HEK293T (cell line): ENCODE measurements at places on chromosomes 13 and 19.

- DNase-seq, result no peak
Measured at GRCh38 chr13:35599384-35599783, 122.9 kb upstream of the MAB21L1 start.

DNA sequence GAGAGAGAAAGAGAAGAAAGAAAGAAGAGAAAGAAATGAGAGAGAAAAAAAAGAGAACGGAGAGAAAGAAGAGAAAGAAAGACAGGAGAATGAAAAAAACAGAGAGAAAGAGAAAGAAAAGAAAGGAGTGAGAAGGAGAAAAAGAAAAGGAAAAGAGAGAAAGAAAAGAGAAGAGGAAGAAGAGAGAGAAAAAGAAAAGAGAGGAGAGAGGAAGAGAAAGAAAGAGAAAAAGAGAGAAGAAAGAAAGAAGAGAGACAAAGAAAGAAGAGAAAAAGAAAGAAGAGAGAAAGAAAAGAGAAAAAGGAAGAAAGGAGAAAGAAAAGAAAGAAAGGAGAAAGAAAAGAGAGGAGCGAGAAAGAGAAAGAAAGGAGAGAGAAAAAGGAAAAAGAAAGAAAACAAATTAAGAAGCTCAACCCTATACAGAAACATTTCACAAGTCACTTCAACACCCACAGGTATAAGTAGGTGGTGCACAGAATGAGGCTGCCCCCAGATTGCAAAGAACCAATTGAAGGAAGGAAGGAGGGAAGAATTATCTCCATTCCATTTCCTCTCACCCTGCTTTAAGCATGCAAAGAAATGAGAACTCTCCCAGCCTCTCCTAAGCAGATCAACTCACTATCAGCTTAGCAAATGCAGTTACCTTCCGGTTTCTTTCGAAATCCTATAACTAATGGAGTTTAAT, 98.8 kb upstream of the CACNA1A start:
- no peak for DNase-seq

DNA sequence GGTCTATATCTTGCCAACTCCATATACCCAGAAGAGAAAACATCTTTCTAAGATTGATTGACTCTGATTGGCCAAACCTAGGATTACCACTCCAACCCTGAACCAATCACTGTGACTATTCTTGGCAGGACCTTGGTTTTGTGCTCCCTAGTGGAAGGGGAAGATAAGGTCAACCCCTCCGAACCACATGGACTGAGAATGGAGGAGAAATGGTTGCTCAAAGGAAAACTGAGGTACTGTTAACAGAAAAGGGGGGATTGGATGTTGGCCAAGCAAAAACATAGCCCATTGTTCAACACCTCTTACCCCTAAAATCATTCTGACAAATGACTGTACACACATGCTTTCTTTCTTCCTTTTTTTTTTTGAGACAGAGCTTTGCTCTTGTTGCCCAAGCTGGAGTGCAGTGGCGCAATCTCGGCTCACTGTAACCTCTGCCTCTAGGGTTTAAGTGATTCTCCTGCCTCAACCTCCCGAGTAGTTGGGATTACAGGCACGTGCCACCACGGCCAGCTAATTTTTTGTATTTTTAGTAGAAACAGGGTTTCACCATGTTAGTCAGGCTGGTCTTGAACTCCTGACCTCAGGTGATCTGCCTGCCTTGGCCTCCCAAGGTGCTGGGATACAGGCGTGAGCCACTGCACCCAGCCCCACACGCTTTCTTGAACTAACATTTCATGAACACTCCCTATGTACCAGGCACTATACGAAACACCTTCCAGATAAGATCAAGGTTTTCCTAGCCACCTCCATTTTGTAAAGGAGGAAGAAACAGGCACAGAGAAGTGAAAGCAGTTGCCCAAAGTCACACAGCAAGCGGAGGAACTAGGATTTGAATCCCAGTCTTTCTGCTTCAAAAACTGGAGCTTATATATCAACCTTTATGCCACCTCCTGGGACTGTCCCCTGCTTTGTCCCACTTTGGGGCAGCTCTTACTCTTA, 6.5 kb downstream of the MEIOSIN start:
- DNase-seq, result no peak

- no peak for DNase-seq
Measured at GRCh38 chr13:40384976-40385857, 281.2 kb downstream of the FOXO1 start.

- no peak for DNase-seq
Measured at GRCh38 chr13:51041126-51041525, 69.9 kb downstream of the C13orf42 start.

DNA sequence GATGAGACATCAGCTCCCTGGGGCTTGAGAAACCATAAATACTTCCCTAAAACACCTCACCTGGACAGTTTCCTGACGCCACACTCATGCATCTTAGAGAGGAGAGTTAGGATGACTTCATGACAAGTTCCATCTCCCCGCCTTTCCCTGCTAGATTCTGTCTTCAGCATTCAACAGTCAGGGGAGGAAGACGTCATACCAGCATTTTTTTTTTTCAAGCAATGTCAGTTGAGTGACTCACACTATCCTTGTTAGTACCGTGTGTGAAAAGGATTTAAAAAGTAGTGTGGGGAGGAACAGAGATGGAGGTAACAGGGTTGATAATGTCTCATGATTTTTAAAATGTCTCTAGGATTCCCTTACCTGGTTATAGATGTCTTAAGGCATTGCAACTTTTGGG, at the start of gene OR7D2:
TSS of gene OR7D2 (plus strand) at position 79 of the 400 bp plus-strand sequence. CDS start 6,803 bp downstream, outside the sequence.
- no peak for DNase-seq

- no peak for DNase-seq
Measured at GRCh38 chr13:28012896-28013295, 24.4 kb upstream of the URAD start.
